Activated naive CD8-positive, alpha-beta T cell treated with anti-CD3 and anti-CD28 coated beads, Interleukin-2, amount 10 ng/mL, durations not matched to agents 7 days and 5 days (primary cell): ENCODE measurements at places on chromosomes 16 and 17. TPM values are rescaled to one million over a fixed set of nuclear protein-coding genes. Genes with fewer than 3 reads are reported as not detected.
A peak's percentile ranks its signal among the peaks of the same experiment; 100 is the strongest.

GRCh38 chr17:66548659-66549310 lies 246.4 kb downstream of the PRKCA start:
- DNase-seq = no peak

DNA sequence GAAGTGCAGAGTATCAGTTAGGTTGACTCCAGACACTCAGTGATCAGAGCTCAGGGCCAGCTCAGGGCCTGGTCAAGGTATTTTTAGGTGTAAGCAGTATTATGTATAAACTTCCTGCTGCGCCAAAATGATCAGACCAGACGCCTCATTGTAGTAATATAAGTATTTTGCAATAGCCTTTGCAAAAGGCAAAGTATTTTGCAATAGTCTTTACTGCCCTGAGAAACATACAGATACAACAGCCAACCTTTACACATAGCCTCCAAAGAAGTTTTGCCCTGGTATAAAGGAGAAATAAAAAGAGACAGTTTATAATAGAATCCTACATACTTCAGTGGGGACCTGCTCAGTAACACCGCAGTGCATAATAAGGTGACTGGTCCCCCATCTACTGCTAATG lies 333.0 kb upstream of the EEF2KMT start:
- no peak for DNase-seq

- DNase-seq = peak; percentile 71
Observed at GRCh38 chr16:67169642-67170167, 633 bp upstream of the NOL3 start.

GRCh38 chr16:64416216-64417005 lies 705.5 kb downstream of the CDH11 start:
- no peak for DNase-seq

The CFDP1 gene
- 47.8 TPM for total RNA-seq

GRCh38 chr17:37761059-37761458 lies 16.2 kb upstream of the HNF1B start:
- DNase-seq = no peak

- DNase-seq = no peak
Observed at GRCh38 chr16:78094166-78094565, 5.3 kb upstream of the WWOX start.

The CMTM1 gene
- total RNA-seq = 13.5 TPM

- DNase-seq = no peak
Observed at GRCh38 chr16:56606071-56606475, 2.3 kb upstream of the MT2A start.

DNA sequence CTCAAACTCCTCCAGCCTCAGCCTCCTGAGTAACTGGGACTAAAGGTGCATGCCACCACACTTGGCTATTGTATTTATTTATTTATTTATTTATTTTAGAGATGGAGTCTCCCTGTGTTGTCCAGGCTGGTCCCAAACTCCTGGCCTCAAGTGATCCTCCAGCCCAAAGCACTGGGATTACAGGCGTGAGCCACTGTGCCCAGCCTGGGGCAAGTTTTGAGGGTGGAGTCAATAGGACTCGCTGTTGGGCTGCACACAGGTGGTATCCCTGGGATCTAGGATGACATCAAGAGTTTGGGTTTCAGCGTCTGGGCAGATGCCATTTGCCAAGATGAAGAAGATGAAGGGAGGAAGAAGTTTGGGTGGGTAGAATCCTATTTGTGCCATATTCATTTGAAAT lies 213.9 kb downstream of the GSG1L start:
- DNase-seq = no peak

The ZPBP2 gene
- not detected for total RNA-seq

GRCh38 chr16:80433623-80434022 lies 107.2 kb upstream of the DYNLRB2 start:
- DNase-seq = no peak

The PKMYT1 gene
- 106 TPM for total RNA-seq

The ABCC3 gene
- total RNA-seq = 1.4 TPM

DNA sequence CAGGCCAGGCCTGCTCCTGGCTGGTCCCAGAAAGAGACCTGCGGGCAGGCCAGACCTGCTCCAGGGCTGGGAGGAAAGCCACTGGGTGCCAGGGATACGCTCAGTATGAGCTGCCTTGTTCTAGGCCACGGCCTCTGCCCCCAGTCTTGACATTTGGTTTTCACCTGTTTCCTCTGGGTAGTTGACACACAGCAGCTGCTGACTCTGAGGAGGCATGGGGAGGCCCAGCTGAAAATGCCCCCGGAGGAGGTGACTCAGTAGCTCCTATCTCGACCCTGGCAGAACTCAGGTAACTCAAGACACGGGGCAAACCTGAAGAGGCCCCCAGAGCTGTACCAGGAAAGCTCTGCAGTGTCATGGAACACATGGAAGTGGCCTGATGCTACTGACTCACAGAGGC lies 13.9 kb upstream of the ADGRG1 start:
- DNase-seq = peak; percentile 36

- DNase-seq = no peak
Observed at GRCh38 chr17:81821147-81821546, 11.9 kb downstream of the MCRIP1 start.

The TPSB2 gene
- total RNA-seq = not detected

The TP53TG3 gene
- total RNA-seq = not detected

- DNase-seq = no peak
Observed at GRCh38 chr16:83561876-83562275, 245.9 kb upstream of the HSBP1 start.

The XYLT1 gene
- 56.7 TPM for total RNA-seq

DNA sequence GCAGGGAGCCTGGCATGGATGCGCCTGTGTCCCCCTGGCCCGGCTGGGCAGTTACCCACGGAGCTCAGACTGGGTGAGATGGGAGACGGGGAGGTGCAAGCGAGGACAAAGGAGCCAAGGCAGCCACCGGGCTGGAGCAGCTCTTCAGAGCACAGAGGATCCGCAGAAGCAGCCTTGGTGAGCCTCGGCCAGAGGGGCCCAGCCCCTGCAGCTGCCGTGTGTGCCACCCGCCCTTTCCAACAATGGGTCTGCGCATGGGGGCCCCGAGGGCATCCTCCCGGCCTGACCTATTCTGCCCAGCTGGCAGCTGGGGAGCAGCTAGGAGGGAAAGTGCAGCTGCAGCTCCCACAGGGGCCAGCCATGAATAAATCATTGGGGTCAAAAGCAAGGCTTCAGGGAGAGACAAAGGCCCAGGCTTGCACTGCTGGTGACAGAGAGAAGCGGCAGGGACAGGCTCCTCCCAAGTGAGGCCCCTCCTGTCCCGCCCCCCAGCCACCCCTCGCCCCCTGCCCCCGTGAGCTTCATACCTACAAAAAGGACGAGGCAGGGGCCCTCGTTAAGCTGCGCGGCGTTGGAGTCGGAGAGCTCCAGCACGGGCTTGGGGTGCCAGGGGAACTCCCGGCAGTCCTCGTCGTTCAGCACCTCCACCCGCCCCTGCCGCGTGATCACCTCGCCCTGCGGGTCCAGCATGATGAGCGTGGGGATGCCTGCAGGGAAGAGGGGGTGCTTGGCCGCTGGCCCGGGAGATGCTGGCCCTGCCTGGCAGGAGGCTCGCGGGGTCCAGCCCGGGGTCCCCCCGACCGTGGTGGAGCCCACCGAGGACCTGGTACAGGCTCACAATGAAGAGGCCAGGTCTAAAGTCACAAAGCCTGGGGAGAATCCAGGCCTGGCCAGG lies 22.6 kb downstream of the MRM3 start:
- no peak for DNase-seq

The IRX5 gene
- total RNA-seq = not detected

The CES1 gene
- not detected for total RNA-seq

The LHX1 gene
- total RNA-seq = not detected

- DNase-seq = no peak
Observed at GRCh38 chr16:20410121-20410723, 888 bp downstream of the ACSM5 start.

DNA sequence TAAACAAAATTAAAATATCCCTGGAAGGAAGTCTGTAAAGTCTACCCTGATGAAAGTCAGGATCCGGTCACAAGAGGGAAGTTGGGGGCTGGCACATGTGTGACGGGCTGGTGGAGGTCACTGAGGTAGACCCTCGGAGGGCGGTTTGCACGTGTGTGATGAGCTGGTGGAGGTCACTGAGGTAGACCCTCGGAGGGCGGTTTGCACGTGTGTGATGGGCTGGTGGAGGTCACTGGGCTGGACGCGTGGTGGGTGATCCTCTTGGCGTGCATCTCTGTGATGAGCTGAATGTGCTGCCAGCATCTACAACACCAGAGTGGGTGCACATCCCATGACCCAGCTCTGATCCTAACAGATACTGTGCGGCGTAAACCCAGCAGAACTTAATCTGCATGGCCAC lies 43.7 kb upstream of the METRNL start:
- DNase-seq = no peak

DNA sequence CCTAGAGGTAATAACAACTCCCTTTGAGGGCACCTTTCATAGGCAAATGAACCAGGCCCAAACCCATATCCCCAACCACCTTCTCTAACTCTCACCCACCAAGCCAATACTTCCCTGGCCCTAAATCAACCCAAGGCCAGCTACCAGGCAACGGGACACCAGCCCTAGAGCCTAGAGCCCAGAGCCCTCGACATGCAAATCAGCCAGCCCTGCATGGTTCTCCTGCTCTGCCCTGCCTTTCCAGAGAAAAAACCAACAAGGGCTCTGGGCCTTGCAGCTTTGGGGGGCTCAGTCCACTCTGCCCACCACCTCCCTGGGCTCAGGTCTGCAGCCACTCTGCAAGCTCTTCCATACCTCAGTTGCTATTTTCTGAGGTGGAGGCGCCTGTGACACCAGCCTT lies 55.0 kb downstream of the PITPNM3 start:
- no peak for DNase-seq

DNA sequence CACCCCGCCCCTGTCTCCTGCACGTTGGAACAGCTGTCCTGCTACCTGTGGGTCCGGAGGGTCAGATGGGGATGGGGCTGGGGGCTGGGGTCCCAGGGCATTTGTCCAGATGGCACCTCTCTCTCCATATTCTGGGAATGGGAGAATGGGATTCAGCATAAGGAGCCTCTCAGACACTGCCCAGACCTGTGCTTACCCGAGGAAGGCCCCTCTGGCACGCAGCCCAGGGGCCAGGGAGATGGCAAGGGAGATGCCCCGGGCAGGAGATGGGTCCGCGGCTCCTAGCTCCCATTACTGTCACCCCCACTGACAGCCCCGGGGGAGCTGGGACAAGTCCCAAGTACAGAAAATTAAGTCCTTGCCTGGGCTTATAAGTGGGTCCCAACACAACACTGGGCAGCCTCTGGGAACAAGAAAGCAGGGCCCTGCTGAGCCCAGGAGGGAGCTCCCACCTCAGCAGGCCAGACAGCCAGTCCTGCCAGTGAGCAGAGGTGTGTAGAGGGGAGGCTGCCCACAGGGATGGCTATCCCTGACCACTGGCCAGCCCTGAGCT lies 1.8 kb downstream of the VASN start:
- DNase-seq = no peak

- DNase-seq = no peak
Observed at GRCh38 chr16:88449267-88449561, 3.9 kb upstream of the ZFPM1 start.

The MT1F gene
- 27.8 TPM for total RNA-seq

DNA sequence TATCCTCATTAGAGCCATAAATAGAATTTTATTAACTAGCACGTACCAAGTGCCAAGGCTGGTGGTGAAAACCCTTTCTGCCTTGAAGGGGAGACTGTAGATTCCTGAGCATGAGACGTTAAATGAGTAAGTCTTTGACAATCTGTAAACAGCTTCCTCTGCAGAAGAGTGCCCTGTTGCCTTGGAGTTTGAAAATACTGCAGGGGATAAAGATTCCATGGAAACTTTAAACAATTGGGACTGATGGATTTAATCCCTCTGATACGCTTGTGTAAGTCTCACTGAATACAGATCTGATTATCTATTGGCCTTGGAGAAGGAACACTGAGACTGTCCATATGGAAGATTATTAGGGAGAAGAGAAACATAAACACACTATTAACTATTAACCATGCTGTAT lies 1053.4 kb upstream of the RBFOX1 start:
- no peak for DNase-seq

The CCDC200 gene
- total RNA-seq = not detected

DNA sequence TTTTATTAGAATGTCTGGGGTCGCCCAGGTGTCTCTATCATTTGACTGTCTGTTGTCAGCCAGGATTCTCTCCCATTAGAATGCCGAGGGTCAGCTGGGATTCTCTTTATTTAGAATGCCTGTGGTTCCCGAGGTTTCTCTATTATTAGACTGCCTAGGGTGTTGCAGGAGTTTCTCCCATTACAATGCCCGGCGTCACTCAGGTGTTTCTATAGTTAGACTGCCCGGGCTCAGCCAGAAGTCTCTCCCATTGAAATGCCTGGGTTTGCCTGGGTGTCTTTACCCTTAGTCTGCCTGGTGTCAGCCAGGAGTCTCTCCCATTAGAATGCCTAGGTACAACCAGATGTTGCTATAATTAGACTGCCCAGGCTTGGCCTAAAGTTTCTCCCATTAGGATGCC lies 2252.0 kb downstream of the TP53TG3F start:
- DNase-seq = no peak

GRCh38 chr17:38741461-38741860 lies 6.7 kb downstream of the PCGF2 start:
- DNase-seq = no peak

The PRAC2 gene
- total RNA-seq = not detected

The TBC1D28 gene
- not detected for total RNA-seq
